ENCODE measurements at places on chromosomes 12 and 14.

- H3K4me3 ChIP-seq, result no peak overlapping the region
- H3K36me3 ChIP-seq, result peaks cover 20% of the 10 kb centered on the region
- H3K27me3 ChIP-seq, result no peaks in the 10 kb centered on the region
- no peak for DNase-seq
These were observed 100.0 kb upstream of the ARHGAP5 start for GRCh38 chr14:31977001-31977556.

DNA sequence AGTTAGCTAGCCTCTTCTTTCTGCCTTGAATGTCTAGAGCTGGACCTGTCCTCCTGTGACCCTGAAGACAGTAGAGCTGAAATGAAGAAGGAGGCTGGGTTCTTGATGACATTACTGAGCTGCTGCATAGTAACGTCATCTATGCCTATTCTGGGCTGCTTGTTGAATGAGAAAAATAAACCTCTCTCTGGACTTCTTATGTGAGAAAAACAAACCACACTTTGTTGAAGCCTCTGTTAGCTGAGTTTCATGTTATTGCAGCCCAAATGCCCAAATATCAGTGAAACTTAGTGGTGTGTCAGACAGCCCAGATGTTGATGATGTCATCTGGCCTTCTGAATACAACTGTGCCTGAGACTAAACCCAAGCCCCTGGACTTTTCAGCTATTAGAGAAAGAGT lies 67.0 kb upstream of the MAX start:
- peaks cover 35% of the 10 kb centered on the region for H3K4me1 ChIP-seq
- H3K4me3 ChIP-seq, result no peak overlapping the region
- H3K36me3 ChIP-seq, result no peaks in the 10 kb centered on the region
- peaks cover 2% of the 10 kb centered on the region for H3K27me3 ChIP-seq
- H3K27ac ChIP-seq, result no peak overlapping the region
- DNase-seq, result no peak

DNA sequence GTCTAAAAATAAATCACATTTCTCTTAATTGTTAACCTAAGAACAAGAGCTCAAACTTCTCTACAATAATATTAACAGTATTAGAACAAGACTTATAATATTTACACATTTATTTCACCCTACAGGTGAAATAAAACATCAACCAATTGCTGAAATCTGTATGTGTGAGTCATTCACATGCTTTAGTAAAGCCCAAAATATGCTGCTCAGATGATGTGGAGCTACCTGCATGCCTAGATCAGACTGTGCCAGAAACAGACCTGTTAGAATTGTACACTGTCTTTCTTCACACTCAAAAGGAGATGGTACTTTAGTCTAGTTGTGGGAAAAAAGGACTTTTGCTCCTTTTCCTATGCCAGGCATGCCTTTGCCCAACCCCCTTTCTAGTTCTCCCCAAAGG lies 54.7 kb downstream of the RPS6KA5 start:
- no peak for DNase-seq
- no peaks in the 10 kb centered on the region for H3K36me3 ChIP-seq
- no peaks in the 10 kb centered on the region for H3K27me3 ChIP-seq
- H3K4me1 ChIP-seq, result no peaks in the 10 kb centered on the region
- no peak overlapping the region for H3K4me3 ChIP-seq
- no peak overlapping the region for H3K27ac ChIP-seq

DNA sequence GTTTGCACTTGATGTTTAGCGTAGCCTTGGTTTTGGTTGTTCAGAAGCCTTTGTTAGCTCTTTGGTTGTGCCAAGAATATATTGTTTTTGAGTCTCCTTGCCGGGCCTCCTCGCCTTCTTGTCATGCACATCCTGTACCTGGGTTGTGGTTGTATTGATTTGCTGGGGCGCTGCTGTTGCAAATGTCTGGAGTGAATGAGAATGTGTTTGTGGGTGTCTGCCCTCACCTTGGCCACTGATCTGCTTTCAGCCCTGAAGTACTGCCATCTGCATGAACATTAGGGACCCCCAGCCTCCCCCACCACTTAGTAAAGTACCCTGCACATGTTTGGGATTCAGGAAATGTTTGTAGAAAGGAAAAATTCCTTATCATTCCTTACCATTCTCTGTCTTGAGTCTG lies 16.5 kb downstream of the PRKCH start:
- H3K27me3 ChIP-seq, result peaks cover 9% of the 10 kb centered on the region
- no peak overlapping the region for H3K4me3 ChIP-seq
- H3K4me1 ChIP-seq, result no peaks in the 10 kb centered on the region
- DNase-seq, result no peak

DNA sequence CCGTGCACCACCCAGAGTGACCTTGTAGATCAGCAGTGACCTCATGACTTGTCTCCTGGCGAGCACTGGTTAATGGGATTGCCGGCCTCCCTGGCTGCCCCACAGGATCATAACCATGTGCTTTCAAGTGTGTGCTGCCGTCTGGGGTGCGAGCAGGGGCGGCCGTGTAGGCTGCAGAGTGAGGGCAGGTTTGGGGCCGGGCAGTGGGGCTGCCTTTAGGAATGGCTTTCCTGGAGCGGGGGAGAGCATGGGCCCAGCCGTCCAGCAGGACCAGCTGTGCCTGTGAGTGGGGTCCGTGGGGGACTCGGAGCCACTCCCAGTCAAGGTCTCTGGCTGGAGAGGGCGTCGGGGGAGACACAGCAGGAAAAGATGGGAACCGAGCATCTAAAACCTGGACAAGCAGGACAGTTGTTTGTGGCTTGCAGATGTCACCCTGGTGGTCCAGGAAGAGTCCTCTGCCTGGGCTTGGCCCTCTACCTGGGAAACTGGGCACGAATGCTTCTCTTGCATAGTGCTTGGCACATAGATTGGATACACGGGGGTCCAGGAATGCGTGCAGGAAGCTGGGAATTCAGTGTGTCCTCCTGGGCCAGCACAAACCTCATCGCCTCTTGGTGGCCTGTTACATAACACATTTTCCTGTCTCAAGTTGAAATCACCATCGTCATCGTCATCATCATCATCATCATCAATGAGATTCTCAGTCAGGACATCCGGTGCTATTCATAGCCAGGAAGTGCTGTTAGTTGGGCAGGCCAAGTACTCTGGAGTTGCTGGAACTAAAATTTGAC lies 96.0 kb downstream of the ADGRD1 start:
- no peak for DNase-seq
- H3K4me3 ChIP-seq, result no peak overlapping the region
- no peak overlapping the region for H3K27ac ChIP-seq

DNA sequence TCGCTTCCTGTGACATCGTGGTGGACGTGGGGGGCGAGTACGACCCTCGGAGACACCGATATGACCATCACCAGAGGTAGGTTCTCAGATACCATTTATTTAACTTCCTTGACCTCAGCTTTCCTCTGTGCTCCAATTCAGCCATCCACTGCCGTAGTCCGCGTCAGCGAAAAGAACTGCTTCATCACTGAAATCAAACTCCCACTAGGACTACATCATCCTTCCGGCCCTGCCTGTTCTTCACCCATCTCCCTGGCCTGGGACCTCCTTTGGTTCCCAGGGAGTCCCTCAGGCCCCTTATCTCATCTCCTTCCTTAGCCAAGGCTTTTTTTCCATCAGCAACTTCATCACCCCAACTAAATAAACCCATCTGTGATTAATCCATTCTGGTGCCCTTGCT lies 692 bp downstream of the MYG1 start:
- peak overlapping the region; percentile 100 for H3K4me3 ChIP-seq
- peaks cover 62% of the 10 kb centered on the region for H3K4me1 ChIP-seq
- no peak for DNase-seq
- H3K36me3 ChIP-seq, result peaks cover 13% of the 10 kb centered on the region

DNA sequence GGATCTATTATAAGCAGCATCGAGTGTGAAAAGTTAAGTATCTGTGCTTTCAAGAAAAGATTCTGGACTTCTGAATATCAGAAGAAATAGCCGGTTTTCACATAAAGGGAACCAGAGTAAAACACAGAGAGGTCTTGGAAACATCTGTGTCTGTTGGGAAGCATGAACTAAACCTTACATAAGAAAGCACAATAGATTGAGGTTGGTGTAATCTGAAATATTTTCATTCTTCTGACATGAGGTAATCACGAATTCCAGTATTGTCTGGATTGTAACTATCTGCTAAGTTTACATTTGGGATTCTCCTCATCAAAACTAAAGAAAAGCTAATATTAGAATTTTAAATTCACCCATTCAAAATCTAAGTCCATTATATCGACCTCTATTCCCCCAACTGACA lies 161.3 kb downstream of the CPNE8 start:
- H3K4me1 ChIP-seq, result no peaks in the 10 kb centered on the region
- no peak overlapping the region for H3K27ac ChIP-seq
- H3K36me3 ChIP-seq, result peaks cover under 1% of the 10 kb centered on the region
- DNase-seq, result no peak
- no peaks in the 10 kb centered on the region for H3K27me3 ChIP-seq

GRCh38 chr12:116542345-116542956 lies 16.7 kb upstream of the MAP1LC3B2 start:
- no peak overlapping the region for H3K27ac ChIP-seq
- no peak for DNase-seq
- H3K36me3 ChIP-seq, result no peaks in the 10 kb centered on the region
- H3K4me1 ChIP-seq, result peaks cover 37% of the 10 kb centered on the region
- H3K4me3 ChIP-seq, result peak overlapping the region; percentile 6
- peaks cover 4% of the 10 kb centered on the region for H3K27me3 ChIP-seq

DNA sequence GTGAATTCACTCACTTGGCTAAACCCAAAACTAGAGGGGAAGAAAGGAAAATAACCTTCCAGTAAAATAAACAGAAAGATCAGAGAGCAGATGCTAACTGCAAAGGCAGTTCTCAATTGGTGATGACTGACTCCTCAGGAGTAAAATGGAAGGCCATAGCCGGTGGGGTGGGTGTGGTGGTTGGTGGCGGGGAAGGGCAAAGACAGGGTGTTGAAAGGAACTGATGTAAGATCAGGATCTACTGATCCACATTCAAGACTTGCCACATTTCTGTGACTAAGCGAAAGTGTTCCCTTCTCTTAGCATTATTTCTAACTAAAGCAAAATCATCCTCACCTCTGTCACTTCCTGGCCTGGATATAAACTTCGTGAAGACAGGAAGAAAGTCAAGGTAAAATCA lies 26.3 kb upstream of the TC2N start:
- peaks cover 7% of the 10 kb centered on the region for H3K4me1 ChIP-seq
- peaks cover 9% of the 10 kb centered on the region for H3K27me3 ChIP-seq
- no peak overlapping the region for H3K27ac ChIP-seq
- no peaks in the 10 kb centered on the region for H3K36me3 ChIP-seq
